Stimulated activated CD4-positive, alpha-beta T cell treated with anti-CD3 and anti-CD28 coated beads, Interleukin-2, amount 100 ng/mL, for 48 hours (primary cell): ENCODE measurements at places on chromosomes 5 and 9.

- peak; percentile 21 for DNase-seq
These were observed 29.8 kb downstream of the UGCG start for GRCh38 chr9:111926421-111926875.

- no peak for DNase-seq
These were observed 522.3 kb upstream of the NUDT12 start for GRCh38 chr5:104084896-104085295.

DNA sequence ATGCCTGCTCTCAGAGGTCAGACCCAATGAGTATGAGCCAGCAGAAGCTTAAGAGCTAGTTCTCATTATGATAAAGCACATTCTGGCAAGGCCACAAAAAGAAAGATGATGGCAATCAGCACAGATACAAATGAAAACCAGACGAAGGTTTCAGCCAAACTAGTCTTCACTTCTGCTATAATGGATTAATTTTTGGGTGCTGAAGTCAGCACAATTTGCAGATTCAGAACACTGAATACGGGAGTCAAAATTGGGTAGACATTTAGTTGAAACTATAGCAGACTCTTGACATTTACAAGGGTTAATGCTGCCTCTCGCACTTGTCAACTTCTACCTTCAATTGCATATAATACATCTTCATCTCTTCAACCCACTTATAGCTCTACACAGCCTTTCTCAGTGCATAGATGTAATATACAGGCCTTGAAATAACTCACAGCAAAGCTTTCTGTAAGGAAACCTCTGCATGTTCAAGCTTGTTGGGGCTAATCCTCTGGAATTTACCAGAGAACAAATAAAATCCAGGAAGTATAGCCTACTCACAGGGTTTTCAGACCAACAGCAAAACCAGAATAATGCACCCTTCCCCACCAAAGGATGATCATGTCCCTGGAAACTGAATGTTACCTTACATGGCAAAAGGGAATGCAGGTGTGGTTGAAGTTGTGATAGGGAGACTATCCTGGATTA, 77.1 kb downstream of the BAAT start:
- DNase-seq = no peak

DNA sequence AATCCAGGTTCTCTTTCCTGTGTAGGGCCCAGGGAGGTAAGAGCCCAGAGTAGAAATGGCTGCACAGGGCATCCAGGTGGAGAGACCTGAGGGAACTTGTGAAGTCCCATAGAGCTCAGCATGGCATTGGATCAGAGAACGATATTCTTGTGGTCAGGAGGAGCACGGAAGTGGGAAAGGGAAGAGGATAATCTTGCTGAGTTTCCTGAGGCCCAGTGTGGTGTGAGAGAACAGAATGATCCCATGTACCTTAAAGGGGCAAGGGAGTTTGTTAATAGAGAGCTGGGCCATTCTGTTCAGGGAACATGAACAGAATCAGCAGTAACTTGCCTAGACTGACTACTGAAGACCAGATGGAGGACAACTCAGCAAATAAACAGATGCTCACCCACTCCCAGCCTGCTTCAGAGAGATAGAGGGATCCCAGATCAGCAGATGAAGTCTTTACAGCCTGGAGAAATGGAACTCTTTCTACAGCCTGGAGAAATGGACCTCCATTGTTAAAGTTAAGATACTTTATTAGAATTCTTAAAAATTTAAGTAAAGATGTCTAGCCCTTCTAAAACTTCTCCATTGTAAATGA, 119.7 kb upstream of the ELL2 start:
- no peak for DNase-seq

- DNase-seq = no peak
These were observed 807.0 kb downstream of the TLE4 start for GRCh38 chr9:80378669-80379293.

DNA sequence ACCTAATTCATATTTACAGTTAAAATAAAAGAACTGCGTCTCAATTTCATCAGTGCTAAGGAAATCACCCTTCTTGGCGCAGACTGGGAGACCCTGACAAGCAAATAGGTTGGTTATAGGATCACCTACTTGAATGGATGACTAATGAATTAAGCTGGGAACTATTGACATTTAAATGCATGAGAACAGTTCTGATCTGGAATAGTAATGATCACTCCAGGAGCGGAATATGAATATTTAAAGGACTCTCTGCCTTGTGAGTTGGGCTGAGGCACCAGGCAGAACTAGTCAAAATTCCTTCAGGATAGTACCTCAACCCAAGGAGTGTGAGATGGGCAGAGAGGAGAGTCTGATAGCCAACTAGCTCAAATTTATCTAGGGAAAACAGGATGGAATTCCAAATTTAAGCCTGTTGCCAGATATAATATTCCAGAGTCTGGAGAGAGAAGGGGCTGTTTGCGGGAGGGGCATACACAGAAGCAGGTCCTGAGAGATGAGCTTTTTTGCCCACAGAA, 364.4 kb downstream of the CSNK1G3 start:
- DNase-seq = no peak

DNA sequence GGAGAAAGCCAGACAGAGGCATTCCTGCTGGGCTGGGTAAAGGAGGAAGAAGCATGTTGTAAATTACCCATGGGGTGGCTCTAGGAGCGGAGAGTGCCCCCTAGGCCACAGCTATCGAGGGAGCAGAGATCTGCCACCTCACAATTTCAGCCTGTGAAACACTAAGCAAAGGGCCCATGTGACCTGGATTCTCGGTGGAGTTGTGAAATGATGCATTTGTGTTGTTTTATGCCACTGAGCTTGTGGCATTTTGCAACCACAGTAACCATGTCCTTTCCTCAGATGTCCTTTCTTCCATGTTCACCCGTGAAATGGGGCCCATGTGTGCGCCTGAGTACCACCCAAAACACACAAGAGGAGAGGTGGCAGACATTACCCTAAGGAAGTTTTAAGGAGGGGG, 159.3 kb downstream of the SYK start:
- DNase-seq = no peak
